Stimulated activated CD8-positive, alpha-beta memory T cell treated with anti-CD3 and anti-CD28 coated beads, Interleukin-7, amount 100 ng/mL, for 48 hours (primary cell): ENCODE measurements at places on chromosomes 4 and X.

DNA sequence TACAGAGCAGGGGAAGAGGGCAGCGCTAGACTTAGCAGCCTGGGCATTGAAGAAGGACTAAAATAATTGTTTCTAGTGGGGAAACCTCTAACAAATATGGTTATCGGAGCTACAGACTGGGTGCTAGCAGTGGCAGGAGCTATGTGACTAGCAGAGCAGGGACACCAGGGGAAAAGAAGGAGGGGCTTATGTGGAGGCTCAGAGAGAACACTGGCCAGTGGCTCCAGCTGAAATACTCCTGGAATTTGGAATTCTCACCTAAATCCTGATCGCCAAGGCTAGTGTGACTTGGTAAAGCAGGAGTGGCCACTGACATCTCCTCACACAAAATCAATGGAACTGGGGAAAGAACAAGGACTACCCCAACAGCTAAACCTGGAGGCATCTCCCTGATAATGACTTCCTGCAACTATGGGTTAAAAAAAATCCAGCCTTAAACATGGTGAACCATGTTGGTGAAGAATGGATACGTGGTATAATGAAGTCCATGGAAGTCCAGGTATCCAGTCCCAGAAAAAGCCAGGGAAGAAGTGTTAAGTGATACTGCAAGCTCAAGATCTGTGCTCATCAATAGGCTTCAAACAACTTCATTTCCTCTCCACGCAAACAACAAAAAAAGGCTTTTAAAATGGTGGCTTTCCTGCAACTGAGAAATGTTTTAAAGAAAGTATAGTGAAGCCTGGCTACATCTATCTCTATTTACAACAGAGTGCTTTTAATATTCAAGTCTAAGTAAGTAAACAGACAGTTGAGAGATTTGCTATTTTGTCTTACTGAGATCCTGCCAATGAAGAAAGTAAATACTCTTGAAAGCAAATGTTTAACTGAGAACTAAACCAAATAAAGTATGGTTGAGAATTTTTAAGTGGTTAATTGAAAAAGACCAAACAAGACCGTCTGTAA lies 1.8 kb downstream of the TAPT1 start:
- no peak for DNase-seq

DNA sequence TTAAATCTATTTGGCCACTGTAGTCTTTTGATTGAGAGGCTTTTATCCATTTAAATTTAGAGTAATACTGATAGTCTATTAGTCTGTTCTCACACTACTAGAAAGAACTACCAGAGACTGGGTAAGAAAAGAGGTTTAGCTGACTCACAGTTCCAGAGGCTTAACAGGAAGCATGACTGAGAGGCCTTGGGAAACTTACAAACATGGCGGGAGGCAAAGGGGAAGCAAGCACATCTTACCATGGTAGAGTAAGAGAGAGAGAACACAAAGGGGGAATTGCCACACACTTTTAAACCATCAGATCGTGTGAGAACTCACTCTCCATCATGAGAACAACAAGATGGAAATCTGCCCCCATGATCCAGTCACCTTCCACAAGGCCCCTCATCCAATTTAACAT lies 410.9 kb downstream of the PDGFC start:
- DNase-seq = no peak

- DNase-seq = no peak
Observed at GRCh38 chrX:130395341-130395740, 6.4 kb upstream of the RBMX2 start.

DNA sequence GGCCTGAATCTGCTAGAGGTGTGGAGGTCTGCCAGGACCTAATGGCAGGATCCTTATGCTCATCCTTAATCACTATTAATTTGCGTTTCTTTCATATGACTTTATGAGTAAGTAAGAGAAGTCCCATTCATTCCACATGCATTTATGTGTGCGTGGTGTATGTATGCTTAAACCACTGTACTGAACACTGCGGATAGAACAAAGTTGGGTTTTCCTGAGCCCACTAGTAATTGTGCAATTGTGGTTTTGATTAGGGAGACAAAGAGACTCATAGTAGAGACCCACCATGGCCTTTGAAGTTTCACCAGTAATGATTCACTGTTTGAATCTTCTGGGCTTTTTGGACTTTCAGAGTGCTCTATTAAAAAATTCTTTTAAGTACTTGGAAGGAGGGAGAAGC lies 498.5 kb upstream of the DIPK2B start:
- no peak for DNase-seq

DNA sequence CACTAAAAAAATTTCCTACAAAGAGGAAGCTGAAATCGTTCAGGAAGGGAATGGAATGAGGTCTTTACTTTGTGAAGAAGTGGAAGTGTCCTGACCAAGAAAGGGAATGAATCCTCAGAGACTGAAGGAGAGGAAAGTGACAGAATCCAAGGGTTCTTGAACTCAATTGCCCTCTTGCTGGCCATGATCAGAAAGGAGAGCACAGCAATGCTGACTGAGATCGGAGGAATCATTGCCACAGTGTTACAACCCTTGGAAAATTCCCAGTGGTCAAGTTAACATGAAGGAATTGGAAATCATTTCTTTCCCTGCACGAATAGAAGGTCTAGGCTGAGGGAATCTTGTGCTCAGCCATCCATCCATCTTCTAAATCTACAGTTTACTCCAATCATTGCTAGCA lies 190.0 kb upstream of the NEIL3 start:
- no peak for DNase-seq

DNA sequence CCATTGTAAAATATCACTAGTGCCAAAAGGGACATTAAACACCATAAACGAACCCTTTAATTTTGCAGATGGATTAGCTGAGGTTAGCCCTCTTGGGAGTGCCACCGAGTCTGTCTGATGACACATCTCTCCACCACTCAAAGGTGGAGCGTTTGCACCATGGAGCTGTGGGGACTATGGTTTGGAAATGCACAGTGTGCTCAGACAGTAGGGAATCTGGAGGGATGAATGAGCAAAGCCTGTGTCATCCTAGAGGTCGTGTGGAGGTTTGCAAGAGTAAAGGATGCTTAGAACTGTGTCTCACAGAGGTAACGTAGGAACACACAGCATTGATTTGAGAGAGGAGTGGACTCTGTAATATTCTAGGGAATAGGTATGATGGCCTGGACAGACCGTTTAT lies 93.7 kb downstream of the CLNK start:
- no peak for DNase-seq

- no peak for DNase-seq
Observed at GRCh38 chr4:125191232-125191631, 123.5 kb upstream of the FAT4 start.

GRCh38 chrX:36898301-36898700 lies 109.9 kb upstream of the FAM47C start:
- no peak for DNase-seq

- DNase-seq = no peak
Observed at GRCh38 chr4:46387956-46388355, 2.0 kb downstream of the GABRA2 start.

DNA sequence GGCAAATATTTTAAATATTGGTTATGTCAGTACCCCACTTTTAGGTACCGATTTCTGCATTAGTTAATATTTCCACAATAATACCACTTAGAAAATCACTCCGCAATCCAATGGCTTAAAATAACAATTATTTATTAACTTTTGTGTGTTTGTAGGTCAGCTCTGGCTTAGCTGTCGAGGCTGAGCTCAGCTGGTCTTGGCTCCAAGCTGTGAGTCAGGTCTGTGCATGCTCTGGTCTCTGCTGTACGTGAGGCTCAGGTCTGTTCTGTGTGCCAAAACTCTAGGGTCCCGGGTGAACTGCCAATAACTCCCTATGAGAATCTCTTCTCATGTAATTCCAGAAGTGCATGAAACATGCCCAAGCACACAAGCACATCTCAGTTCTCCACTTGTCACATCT lies 245.8 kb upstream of the GK2 start:
- no peak for DNase-seq

- no peak for DNase-seq
Observed at GRCh38 chr4:100113096-100113495, 77.2 kb downstream of the DDIT4L start.

DNA sequence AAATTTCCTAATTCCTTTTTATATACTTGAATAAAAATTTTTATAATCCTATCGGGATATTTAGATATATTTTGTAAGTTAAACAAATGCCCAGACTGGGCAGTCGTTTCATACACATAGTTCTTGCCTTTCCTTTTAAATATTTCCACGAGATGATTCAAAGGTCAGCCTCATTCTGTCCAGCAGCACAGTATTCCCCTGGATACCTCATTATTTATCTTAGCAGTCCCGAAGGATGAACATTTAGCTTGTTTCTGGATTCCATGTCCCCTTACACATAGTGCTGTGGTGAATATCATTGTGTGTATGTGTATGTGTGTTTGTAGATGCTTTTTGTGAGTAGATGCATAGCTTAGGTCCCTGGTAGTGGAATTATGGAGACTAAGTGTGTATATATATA lies 38.3 kb downstream of the RAPGEF2 start:
- DNase-seq = no peak

- no peak for DNase-seq
Observed at GRCh38 chrX:104253567-104254441, 929 bp downstream of the ESX1 start.

DNA sequence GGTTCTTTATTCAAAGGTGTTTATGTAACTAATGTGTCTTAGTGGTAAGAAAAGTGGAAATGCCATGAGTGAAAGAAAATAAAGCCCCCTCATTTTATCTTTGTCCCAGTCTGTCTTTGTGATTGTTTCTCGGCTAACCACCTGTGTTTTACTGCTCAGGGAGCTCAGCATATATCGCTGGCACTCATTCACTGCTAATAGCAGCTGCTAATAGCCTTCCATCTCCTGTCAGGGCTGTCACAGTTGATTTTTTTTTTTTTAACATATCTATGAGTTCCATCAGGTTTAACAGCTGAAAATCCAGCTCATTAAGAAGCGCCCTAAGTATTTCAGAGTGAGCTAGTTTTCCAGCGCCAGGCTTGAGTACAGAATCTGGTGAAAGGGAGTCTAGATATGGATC lies 205.6 kb downstream of the RBMX2 start:
- no peak for DNase-seq

GRCh38 chr4:171433674-171434073 lies 379.5 kb upstream of the GALNTL6 start:
- DNase-seq = no peak

- no peak for DNase-seq
Observed at GRCh38 chr4:88880501-88881226, 176.3 kb downstream of the FAM13A start.

GRCh38 chr4:174983128-174983750 lies 65.1 kb downstream of the ADAM29 start:
- no peak for DNase-seq

DNA sequence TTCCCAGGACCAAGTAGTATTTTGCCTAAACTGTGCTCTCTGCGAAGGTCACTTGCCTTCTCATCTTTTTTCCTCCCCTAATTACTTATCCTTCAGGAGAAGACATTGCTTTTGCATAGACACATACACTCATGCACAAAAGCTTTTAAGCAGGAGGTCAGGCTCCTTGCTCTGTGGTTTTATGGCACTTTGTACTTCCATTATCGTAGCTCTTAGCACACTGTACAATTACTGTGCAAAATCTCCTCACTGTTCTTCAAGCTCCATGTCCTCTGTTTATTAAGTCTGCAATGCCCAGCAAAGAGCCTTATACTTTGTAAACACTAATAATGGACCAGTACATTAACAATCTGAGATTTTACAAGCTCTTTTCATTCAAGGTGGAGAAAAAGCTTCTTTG lies 188.4 kb upstream of the GNPDA2 start:
- DNase-seq = no peak
